Activated T-cell treated with anti-CD3 and anti-CD28 coated beads, Interleukin-2, amount 50 U/mL, for 48 hours (primary cell): ENCODE measurements at places on chromosomes 6 and 20.

DNA sequence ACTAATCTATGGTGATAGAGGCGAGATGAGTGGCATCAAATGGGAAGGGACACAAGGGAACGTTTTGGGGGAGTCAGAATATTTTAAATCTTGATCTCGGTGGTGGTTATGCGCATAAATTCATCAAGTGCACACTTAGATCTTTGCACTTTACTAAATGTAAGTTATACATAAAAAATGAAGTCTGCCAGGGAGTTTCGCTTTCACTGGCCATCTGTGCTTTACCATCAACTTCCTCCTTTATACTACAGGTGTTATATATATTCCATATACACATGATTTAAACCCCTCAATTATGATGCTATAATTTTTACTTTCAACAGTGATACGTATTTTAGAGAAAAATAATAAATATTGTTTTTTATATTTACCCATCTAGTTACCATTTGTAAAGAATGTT, 97.6 kb upstream of the AKIRIN2 start:
- DNase-seq = no peak

- DNase-seq = no peak
These were observed 49.0 kb upstream of the PAX1 start for GRCh38 chr20:21656308-21657067.

DNA sequence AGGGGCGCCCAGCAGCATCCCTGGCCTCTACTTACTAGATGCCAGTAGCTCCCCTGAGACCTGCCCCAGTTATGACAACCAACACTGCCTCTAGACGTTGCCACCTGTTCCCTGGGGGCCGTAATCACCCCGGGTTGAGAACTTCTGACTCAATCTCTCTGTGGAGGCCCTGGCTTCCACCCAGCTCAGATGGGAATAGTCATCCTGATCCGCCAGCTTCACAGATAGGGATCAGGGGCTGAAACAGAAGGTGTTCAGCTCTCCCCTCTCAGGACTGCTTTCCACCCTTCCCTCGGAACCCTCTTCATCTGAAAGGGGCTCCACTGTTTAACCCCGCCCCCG, 3.3 kb downstream of the CAPN11 start:
- no peak for DNase-seq

DNA sequence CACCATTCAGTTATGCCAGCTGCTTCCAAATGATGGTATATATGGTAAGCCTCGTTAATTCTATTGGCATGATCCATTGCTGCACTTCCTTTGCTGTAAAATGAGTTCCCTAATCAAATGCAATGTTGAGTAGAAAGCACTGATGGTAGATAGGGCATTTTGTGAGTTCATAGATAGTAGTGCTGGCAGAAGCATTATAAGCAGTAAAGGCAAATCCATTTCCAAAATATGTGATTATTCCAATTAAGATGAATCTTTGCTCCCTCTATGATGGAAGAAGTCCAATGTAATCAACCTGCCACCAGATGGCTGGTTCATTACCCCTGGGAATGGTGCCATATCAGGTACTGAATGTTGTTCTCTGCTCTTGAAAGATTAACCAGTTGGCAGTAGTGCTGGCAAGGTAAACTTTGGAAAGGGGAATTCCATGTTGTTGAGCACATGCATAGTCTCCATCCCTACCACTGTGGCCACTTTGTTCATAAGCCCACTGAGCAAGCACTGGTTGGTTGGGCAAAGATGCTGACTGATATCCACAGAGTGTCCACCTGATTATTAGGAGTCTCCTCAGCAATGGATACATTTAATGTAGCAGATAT, 5.6 kb upstream of the TBPL1 start:
- no peak for DNase-seq

GRCh38 chr6:169583886-169584541, 117.8 kb downstream of the WDR27 start:
- no peak for DNase-seq

GRCh38 chr6:684831-685636, 7.9 kb downstream of the EXOC2 start:
- peak; percentile 49 for DNase-seq

DNA sequence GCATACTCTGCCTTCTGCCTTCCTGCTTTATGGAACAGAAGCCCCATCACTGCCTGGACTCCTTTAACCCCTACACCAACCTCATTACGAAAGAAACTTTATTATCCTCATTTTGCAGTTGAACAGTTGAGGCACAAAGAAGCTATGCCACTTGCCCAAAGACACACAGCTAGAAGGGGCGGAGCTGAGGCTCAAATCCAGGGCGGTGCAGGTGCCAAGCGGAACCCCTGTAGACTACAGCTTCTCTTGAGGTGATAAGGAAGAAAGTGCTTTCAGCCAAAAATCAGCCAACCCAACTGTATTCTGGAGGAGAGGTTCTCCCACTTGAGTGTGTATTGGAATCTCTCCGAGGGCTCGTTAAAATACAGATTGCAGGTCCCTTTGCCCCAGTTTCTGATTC, 90.5 kb downstream of the PRND start:
- peak; percentile 41 for DNase-seq

DNA sequence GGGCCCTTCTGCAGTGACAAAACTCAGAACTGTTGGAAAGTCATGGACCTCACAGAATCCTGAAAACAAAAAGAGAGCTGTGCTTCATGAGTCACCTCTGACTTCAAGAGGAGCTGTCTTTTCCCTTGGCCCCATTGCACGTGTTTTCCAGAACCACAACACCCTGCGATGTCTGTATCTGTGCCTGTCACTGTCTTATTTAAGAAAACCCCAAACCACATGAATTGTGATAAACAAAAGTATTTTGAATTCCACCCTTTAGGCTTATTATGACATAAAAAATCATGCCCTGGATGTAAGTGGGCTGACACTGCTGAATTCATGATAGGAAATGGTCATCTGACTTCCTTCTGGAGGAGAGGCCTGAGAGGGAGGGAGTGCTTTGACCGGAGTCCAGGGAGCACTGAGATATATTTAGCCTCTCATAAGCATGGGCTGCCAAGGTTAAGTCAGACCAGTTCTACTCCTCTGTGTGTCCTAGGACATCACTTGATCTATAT, 96.4 kb upstream of the DUSP22 start:
- peak; percentile 58 for DNase-seq

- no peak for DNase-seq
These were observed 197.6 kb downstream of the PRL start for GRCh38 chr6:22099231-22099630.

DNA sequence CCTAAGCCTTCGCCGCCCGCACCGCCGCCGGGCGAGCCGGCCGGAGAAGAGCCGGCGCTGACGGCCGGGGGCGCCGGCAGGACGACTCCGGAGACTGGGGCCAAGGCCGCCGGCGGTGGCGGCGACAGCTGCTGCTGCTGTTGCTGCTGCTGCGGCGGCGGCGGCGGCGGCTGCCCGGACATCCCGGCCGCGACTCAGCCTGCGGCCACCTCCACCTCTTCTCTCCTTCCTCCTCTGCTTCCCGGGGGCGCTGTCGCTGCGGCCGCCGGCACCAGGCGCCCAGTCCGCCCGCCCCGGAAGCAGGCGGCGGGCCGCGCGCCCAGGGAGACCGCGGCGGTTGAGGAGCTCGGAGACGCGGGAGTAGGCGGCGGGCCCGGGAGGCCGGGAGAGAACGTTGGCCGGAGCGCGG, 307 bp downstream of the RANBP9 start:
- no peak for DNase-seq

GRCh38 chr6:29815118-29815750, 12.4 kb upstream of the HLA-G start:
- no peak for DNase-seq

- DNase-seq = no peak
These were observed 151.7 kb downstream of the OR2B2 start for GRCh38 chr6:27760464-27760863.

DNA sequence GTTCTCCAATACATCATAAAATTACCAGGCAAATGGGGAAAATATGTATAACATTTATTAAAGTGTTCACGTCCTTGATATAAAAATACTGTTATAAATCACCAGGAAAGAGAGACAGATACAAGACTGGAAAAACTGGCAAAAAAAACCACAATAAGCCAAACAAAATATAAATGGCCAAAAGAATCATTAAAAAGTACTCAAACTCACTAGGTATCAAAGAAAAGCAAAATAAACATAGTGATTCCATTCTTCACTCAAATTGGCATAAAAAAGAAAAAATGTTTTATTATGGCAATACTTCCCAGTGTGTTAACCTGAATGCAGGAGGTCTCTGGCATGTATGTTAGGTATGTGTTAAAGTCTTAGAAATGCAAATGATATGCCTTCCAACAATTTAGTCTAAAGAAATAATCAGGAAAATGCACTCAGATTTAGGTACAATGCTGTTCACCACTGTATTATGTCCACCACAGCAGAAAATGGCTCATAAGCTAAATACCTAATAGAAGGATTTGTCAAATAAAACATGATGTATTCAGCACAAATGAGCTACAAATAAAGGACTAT, 21.4 kb downstream of the SLC23A2 start:
- DNase-seq = no peak

GRCh38 chr6:159665868-159666635, 27.0 kb downstream of the SOD2 start:
- DNase-seq = no peak

GRCh38 chr6:15741405-15741804, 78.6 kb upstream of the DTNBP1 start:
- no peak for DNase-seq

GRCh38 chr6:43624786-43625288, 4.2 kb downstream of the GTPBP2 start:
- DNase-seq = no peak
